GM20000 (cell line): ENCODE measurements at places on chromosomes 2 and 18.
A peak's percentile ranks its signal among the peaks of the same experiment; 100 is the strongest.

DNA sequence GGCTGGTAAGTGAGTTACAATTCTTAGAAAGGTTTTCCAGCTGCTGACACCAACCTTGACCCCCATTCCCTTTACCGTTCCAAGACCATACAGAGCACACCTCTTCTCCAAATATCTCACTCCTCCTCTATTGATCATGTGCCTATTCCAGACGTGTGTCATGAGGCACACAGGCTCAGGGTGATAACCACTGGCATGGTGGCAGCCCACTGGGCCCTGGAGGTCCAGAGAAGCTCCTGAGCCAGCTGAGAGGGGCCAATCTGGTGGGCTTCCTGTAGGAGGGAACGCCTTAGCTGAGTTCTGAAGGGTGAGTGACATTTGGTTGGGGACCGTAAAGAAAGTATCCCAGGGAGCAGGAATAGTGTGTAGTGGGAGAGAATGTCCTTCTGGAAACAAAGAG, 28.3 kb downstream of the ZAP70 start:
- DNase-seq = no peak

- DNase-seq = no peak
Observed at GRCh38 chr2:222280795-222281194, 18.0 kb downstream of the PAX3 start.

DNA sequence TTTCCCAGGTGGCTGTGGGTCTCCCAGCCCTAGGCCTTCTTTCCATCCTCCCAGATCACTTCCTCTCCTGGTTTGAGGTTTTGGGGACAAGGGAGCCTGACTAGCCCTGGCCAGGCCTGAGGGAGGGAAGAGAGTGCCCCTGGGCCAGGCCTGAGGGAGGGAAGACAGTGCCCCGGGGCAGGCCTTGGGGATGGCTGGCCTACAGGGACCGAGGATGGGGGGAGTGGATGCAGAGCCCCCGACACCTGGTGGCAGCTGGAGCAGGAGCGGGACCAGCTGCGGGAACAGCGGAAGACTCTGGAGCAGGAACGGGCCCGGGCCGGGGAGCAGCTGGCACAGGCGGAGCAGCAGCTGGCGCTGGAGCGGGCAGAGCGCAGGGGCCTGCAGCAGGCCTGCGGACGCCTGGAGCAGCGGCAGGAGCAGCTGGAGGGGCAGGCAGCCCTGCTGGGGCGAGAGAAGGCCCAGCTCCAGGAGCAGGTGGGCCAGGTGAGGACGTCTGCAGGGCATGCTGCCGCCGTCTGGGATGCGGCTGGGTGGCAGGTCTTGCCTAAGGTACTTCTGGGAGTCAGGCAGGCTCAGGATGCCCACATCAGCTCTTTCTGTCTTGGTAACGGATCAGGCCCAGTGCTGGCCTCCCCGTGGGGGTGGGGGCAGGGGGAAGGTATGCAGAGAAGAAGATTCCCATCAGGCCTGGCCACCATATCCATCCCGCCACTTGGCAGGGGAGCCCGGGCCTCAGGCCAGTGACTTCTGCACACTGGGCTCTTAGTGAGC, 29.2 kb downstream of the CROCC2 start:
- DNase-seq = no peak

GRCh38 chr18:32714571-32715148, 58.2 kb downstream of the KLHL14 start:
- peak; percentile 48 for DNase-seq

GRCh38 chr18:68666381-68666780, 48.5 kb downstream of the TMX3 start:
- no peak for DNase-seq

- no peak for DNase-seq
Observed at GRCh38 chr2:158825021-158825420, 29.9 kb downstream of the DAPL1 start.

DNA sequence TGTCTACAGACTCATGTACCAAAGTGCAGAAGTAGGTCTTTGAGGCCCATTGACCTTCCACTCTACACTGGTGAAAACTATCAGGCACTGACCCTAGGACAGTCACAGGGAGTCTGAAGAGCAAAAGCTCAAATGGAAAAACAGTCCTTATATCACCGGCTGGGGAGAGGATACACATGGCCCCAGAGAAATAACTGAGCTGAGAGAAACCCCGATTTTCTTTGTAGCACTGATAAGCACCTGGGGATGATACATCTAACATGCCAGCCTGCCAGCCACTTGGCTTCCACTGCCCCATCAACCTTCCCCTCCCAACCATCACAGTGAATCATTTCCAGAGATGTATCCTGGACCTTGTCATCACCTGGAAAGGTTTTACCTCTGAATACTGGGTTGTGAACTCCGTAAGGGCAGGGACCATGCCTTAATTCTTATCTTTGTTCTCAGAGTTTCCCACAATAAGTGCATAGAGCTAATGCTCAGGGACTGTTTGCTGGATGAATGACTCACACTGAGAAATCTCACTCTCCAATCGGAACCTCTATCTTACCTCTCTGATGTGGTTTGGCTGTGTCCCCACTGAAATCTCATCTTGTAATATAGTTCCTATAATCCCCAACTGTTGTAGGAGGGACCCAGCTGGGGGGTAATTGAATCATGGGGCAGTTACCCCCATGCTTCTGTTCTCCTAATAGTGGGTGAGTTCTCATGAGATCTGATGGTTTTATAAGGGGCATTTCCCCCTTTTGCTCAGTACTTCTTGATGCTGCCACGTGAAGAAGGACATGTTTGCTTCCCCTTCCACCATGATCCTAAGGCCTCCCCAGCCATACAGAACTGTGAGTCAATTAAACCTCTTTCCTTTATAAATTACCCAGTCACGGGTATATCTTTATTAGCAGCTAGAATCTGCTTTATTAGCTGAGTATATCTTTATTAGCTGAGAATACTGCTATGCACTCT, 37.1 kb downstream of the EVA1A start:
- DNase-seq = peak; percentile 35

- no peak for DNase-seq
Observed at GRCh38 chr2:7950035-7950612, 731.7 kb upstream of the ID2 start.

DNA sequence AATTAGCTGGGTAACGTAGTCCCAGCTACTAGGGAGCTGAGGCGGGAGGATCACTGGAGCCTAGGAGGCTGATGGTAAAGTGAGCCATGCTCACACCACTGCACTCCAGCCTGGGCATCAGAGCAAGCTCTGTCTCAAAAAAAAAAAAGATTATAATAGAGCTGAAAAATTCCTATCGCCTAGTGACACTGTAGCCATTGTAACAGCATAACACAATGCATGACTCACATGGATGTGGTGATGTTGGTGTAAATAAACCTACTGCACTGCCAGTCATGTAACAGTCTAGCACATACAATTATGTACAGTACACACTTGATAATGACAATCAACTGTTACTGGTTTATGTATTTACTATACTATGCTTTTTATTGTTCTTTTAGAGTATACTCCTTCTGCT, 39.6 kb downstream of the MGAT4A start:
- DNase-seq = no peak

DNA sequence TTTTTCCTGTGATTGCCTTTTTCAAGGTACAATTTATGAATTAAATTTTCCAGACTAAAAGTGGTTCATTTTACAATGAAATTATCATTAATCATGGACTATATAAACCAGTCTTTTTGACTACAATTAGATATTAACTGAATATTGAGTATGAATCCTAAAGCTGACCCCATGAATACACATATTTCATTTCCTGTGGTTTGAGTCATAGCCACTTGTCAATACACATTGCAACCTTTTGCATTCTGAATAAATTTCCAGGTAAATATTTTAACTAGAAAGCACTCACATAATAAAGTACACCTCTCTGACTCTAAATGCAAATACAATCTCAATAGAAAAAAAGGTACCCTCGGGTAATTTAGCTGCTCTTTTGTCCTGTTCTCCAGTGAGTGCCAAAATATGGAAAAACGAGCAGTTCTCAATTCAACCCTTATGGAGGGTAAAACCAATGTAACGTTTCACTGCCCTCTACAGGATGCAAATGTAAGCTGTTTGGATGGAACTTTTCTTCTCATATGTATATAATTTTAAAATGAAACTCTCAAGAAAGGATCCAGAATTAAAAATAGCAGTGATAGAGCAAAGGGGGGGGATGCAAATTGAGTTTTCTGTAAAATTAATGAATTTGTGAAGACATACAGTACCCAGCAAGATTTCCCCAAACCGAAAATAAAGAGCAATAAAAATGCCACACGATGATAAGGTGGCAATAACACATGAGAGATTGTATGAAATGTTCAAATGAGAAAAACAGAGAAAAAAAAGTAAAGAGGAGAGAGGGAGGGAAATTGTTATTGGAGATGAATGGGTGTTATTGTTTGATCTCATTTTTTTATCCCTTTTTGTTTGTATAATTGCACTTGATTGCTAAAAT, 1795.7 kb upstream of the PIK3C3 start:
- no peak for DNase-seq

DNA sequence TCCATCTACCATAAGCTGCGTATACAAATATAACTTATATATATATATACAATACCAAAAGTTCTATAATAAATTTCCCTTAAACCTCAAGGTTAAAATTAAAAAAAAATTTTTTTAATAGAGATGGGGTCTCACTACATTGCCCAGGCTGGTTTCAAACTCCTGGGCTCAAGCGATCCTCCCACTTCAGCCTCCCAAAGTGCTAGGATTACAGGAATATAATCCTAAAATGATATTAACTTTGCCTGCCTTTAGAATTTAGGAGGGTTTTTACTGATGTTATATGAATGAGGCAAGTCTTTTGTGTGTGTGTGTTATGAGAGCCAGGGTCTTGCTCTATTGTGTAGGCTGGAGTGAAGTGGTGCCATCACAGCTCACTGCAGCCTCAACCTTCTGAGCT, 49.2 kb downstream of the HNRNPLL start:
- no peak for DNase-seq

DNA sequence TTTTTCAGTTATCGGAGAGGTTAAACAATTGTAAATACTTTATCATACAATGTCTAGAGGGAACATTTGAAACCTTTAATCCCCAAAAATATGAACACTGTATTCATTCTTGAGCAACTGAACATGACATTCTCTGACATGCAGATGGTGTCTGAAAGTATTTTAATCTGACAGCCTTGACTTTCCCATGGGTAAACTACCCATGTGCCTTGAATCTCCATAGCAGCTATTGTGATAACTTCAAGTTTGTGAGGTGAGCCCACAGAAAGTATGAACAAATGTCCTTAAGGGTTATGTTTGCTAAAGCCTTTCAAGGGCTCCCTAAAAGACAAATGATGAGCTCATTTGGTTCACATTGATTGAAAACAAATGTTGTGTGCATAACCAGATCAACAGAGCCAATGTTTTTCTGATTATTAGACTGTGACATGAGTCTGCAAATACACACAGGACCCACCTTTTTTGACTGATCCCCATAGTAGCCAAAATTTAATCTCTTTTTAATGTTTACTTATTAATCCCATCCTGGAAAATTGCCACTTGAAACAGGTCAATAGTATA, 1326.0 kb downstream of the LRP1B start:
- no peak for DNase-seq

DNA sequence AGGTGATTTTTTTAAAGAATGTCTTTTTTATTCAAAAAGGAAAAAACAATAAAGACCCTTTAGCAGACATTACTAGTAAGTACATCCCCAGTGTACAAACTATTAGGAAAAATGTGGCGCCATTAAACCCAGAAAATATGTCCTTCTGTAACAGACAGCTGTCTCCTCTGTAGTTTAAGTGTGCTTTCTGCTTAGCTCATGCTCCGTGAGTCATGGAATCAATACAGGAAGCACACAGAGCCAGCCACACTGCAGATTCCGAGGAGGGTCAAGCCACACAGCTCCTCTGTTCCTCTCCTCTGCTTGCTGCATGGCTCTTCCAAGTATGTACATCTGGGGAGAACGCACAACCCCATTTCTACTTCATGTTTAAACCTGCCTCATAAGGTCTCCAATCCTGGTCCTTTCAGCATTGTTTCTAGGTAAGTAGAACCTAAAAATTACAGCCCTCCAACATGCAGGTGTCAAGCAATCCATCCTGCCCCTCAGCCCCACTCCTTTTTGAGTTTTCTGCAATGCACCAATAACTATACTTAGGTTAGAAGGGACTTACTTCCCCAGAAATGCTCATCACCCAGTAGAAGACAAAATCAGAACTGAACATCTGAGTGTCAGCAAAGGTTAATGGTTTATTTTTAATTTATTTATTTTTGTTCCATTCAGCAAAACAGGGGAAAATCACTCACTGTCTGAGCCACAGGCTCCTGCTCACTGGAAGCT, 37.5 kb downstream of the ACVR1 start:
- no peak for DNase-seq

GRCh38 chr2:63614448-63614968, 25.7 kb downstream of the MDH1 start:
- no peak for DNase-seq

GRCh38 chr2:32712870-32713269, 85.0 kb downstream of the TTC27 start:
- no peak for DNase-seq

DNA sequence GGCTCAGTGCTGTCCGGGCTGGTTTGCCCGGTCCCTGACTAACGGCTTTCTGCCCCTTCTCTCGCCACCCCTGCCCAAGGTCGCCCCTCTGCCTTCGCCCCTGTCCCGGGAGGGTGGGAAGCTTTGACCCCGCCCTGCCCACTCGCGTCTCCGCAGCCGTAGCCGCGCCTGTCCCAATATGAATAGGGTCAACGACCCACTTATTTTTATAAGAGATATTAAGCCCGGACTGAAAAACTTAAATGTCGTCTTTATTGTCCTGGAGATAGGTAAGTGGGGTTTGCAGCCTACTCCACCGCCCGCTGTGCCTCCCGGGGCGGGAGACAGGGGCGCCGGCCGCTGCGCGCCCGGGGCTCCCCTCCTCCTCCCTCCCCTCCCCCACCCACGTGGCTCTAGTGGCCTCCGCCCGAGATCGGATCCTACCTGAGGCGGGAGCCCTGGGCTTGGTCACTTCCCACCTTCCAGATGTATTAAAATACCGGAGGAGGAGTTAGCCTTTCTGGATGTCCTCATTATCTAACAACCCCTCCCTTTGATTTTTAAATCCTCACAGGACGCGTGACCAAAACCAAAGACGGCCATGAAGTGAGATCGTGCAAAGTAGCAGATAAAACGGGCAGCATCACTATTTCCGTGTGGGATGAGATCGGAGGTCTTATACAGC, 633 bp downstream of the NABP1 start:
- DNase-seq = peak; percentile 49

DNA sequence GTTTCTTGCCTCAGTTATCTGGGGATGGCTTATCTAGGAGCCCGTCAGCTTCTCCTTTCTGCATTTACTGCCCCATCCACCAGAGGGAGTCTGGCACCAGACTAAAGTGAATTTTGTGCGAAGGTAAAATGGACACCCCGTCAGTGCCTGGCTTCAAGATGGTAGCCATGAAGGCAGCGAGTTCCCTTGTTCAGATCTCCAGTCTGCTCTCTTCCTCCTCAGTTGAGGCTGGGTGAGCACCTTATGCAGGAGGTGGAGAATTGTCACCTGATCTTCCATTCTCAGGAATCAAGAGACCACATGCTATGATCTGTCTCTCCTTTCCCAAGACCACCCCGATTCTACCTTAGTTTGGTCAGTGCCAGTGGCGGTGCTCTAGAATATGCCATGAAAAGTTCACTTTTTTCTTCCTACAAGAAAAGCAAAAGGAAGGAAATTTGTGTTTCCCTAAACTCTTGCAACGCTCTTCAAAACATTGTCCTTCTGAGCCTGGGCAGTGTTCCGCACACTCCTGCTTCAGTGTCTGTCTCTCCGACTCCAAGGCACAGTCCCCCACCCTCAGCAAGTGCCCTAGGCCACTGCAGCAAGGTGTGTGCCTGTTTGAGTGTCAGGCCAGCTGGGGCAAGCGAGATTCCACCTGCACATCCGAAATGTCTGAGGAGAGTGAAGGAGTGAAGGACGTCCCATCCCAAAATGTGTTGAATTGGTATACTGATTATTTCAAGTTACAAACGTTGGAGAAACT, 168.6 kb downstream of the SS18 start:
- peak; percentile 73 for DNase-seq

GRCh38 chr2:33126552-33126951, 179.8 kb downstream of the LTBP1 start:
- DNase-seq = no peak
